ENCODE measurements at places on chromosomes 16 and 17.

GRCh38 chr17:66715745-66716156 is 119.2 kb upstream of the CACNG5 start:
- DNase-seq = peak; percentile 66

- DNase-seq = no peak
Measured at GRCh38 chr16:66165879-66166278, 200.6 kb upstream of the CDH5 start.

DNA sequence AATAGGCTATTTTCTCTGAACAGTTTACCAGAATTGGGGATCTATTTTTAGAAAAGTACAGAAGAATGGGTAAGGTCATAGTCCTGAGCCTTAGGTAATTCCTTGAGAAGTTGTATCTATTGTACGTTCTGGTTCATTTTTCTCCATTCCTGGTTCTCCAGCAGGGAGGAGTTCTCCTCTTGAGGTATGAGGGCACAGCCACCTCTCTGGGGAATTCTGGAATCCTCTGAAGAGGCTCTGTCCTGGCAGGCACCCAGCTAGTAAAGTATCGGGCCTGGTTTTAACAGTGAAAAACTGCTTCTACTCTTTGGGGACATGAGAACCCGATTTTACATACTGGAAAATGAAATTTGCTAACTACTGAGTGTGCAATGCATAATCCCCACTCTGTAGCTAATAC is 19.6 kb upstream of the PMFBP1 start:
- no peak for DNase-seq

DNA sequence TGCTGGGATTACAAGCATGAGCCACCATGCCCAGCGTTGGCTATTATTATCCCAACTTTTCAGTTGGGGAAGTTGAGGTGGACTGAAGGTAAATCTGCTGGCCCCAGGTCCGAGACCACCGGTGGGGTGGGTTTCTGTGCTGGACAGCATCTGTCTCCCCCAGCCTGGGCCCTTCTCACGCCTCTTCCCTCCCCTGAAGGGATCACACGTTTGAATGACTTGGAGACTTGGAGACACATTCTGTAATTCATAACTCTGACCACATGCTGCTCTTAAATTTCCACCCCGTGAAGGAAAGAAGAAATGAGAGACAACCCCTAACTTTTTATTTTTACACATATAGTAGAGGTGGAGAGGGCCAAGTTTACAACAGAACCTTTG is 109.8 kb downstream of the MSI2 start:
- no peak for DNase-seq

DNA sequence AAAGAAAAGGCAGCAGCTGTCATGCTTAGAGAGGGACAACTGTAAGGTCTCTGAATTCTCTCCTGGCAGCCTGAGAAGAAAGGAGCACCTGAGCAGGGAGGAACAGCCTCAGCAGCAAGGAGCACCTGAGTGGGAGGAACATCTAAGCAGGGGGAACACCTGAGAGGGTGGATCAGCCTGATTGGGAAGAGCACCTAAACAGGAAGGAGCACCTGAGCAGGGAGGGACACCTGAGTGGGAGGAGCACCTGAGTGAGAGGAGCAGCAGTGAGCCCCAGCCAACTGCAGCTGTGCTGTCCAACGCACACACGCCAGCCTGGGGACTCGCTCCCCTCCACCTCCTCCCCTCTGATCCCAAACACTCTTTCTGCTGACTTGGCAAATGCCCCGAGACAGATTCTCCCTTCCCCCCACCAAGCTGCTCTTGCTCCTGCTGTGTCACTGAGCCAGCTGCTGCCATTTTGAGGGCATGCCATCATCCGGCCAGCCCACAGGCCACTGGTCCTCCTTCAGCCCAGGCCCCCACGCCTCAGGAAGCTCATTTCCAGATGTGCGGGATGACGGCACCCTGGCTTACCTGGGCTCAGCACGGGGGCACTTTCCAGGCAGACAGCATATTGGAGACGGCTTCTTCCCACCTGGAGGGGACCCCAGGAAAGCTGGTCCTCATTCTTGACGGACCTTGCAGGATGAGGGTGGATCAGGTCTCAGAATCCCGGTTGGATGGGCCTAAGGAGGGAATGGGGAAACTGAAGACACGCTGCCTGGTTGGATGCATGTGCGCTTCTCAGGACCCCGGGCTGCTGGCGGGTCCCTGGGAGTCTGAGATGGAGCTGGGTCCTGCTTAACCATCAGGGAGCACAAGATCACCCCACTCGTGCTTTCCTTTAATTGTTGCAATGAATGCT is 57.7 kb upstream of the RBFOX3 start:
- no peak for DNase-seq

DNA sequence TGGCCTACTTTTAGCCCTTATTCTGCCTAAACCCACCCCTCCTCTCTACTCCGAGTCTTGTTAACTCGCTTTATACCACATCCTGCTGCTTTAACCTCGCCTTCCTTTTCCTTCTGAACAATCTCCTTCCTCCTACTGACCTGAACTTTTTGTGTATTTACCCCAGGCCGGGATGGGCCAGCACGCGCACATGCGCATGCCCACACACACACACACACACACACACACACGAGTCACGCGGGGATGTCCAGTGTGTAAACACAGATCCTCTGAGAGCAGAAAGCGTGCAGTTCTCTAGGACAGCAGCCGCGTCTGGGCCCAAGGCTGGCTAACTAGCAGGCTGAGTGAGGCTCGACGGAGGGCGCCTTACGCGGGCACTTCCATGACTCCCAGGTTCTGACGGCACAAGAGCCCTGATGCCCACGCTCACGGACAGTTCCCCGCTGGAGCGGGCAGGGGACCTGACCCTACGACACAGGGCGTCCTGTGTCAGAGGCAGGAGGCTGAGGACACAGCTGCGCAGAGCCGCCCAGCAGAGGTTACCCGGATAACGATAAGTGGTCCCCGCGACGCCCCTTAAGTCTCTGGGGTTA is 610 bp downstream of the PIK3R5 start:
- DNase-seq = no peak

GRCh38 chr16:8885674-8886592 is 3.8 kb downstream of the LITAFD start:
- peak; percentile 48 for DNase-seq

DNA sequence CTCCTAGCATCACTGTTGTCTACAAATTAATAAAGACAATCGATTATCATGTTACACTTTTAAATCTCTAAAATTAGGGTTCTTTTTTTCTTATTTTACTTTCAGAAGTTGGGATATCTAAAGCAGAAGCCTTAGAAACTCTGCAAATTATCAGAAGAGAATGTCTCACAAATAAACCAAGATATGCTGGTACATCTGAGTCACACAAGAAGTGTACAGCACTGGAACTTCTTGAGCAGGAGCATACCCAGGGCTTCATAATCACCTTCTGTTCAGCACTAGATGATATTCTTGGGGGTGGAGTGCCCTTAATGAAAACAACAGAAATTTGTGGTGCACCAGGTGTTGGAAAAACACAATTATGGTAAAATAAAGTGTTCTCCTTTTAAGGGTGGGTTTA is 2.4 kb downstream of the RAD51C start:
- no peak for DNase-seq

DNA sequence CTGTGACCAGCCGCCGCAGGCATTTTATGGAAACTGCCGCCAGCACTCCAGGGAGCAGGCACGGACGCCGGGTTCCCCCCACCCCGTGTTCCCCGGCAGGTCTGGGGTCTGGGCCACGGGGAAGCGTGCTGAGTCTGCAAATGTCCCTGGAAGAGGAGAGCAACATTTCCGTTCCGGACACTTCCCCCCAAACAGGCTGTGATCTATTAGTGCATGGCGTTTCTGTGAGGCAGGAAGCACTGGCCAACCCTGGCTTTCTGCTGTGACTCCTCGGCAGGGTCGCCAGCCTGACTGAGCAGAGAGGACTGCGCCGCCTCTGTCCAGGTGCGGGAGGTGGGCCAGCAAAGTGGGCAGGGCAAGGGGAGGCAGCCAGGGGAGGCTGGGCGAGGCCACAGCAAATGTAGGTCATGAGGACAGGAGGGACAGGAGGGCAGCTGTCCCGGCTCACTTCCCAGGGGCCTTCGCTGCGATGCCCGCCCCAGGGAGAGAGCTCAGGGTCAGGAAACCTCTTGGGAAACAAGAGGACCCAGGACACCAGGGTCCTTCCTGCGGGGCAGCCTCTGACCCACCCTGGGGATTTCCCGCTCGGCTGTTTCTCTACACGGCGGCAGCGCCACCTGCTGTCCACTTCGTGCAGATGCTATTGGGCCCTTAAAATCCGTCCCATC is 9.5 kb downstream of the FOXF1 start:
- peak; percentile 61 for DNase-seq

GRCh38 chr17:74442291-74442669 is 10.4 kb downstream of the GPRC5C start:
- no peak for DNase-seq

GRCh38 chr17:82249896-82250581 is 21.2 kb downstream of the SLC16A3 start:
- DNase-seq = no peak

DNA sequence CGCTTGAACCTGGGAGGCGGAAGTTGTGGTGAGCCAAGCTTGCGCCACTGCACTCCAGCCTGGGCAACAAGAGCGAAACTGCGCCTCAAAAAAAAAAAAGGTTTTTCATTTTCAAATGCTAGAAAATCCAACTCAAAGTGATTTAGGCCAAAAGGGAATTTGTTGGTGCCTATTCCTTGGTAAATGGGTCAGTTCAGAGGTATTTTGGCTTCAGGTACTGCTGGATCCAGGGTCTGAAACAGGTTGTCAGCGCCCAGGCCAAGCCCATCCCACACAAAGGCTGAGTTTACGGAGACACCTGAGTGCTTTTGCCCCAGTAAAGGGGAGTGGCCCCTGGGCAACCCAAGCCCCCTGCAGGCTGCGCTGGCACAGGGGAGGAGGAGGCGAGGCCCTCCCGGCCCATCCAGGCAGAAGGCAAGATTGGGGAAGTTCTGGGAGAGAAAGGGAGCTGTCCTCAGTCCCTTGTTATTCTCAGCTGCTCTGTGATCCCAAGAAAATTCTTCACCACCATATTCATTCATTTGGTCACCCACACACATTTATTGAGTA is 8.5 kb upstream of the JPH3 start:
- no peak for DNase-seq

GRCh38 chr17:32303781-32304288 is 38.1 kb downstream of the C17orf75 start:
- DNase-seq = no peak

DNA sequence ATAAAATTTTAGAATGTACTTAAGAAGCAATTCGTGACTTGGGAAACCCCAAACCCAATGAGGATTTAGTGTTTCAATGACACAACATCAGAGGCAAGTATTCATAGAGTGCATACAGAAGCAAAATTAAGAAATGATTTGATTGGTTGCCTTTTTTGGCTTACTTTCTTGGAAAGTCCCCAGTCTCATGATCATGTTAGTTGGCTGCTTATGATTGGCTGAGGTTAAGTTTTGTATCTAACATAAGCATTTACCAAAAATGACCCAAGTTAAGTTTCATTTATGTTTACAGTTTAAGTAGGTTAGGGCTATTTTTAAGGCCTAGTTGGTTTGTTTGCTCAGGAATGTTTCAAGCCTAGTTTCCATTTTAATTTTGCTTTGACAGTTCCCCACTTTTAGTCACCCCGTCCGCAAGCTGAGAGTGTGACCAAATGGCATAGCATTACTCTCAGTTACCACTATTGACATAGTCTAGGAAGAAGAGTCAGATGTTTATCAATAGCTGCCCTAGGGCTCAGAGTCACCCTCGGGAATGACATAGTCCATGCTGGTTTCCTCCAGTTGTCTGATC is 36.2 kb downstream of the DGKE start:
- DNase-seq = no peak

DNA sequence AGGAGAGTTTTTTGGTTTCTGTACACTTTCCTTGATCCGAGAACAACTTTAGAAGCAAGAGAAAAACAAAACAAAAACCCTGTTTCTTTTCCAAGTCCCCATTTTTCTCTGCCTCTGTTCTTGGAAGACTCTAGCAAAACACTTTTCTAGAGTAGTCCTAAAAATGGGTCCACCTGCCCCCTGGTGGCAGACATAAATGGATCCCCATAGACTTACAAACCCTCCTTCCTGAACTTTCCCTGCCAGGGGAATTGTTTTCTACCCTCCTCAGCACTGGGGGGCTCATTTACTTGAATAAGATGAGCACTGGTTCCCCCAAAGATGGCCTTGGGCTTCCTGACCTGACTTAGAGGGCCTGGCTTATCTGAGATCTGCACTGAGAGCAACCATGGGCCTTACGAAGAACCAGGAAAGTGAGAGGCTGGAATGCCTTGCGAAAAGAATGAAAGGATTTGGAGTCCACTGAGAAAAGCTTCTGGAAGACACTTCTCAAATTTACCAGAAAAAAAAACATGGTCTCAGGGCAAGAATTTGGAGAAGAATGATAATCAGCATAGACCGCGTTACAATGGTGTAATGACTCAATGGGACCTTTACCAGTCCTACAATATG is 48.0 kb upstream of the CDYL2 start:
- DNase-seq = peak; percentile 40

GRCh38 chr16:54063279-54063773 is 223.3 kb downstream of the IRX3 start:
- no peak for DNase-seq

GRCh38 chr17:43676471-43676870 is 14.7 kb upstream of the MEOX1 start:
- no peak for DNase-seq

GRCh38 chr17:13153036-13153435 is 135.2 kb upstream of the ELAC2 start:
- DNase-seq = no peak

DNA sequence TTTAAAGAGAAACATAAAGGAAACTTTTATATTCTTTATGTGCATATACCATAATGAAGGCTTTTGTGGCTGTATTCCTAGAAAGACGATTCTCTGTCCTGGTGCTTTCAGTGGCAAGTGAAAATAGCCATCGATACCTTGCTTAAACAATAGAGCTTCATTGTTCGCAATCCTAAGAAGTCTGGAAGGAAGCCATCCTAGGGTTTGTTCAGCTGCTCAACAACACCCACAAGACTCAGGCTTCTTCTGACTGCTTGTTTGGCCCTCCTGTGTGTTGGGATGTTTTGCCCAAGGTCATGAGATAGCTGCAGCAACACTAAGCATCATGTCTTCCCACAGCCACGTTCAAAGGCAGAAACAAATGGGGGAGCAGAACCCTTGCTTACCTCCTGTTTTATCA is 36.1 kb upstream of the COX10 start:
- no peak for DNase-seq

DNA sequence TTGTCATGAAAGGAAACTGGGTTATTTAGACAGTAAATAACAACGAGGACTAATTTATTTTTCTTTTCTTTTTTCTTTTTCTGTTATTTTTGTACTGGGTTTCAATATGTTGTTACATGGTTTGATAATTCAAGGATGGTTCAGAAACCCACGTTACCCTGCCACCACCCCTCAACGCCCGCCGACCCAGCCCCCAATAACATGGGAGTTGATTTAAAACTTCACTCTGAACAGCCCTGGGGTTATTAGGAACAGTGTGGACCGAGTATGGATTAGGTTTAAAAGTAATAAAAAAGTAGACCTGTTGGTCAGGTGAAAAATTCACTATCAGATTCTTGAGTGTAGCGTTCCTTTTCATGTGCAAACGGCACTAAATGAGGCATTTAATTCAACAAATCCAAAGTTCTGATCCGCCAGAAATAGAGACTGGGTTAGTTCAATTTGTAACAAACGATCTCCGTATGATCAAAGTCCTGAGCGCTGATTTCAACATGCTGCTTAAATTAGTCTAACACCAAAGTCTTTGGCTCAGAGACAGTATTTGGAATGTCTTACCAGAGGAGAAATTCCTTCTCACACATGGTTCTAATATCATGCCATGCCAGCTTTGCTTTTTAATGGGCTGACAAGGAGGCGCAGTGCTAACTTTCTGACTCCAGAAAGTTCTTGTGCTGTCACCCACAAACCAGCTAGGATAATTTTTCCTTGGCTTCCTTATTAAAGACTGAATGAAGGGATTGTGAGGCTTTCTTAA is 173.1 kb upstream of the IRX3 start:
- no peak for DNase-seq

- DNase-seq = no peak
Measured at GRCh38 chr16:84029297-84030047, 13.1 kb downstream of the SLC38A8 start.

All from kidney capillary endothelial cell (primary cell).